T-cell (primary cell): ENCODE measurements at places on chromosomes 11 and 22. TPM values are rescaled to one million over a fixed set of nuclear protein-coding genes. Genes with fewer than 3 reads are reported as not detected.

Gene BTG4
- total RNA-seq: not detected

DNA sequence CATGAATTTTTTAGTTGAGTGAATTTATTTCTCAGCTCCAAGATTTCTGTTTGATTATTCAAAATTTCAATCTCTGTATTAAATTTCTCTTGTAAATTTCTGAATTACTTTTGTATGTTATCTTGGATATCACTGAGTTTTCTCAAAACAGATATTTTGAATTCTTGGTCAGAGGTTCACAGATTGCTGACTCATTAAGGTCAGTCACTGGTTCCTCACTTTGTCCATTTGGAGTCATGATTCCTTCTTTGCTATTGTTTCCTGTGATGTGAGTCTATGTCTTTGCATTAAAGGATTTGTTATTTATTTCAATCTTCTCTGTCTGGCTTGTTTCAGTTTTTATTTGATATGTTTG, 10.2 kb upstream of the IL17RA start:
- DNase-seq: no peak

DNA sequence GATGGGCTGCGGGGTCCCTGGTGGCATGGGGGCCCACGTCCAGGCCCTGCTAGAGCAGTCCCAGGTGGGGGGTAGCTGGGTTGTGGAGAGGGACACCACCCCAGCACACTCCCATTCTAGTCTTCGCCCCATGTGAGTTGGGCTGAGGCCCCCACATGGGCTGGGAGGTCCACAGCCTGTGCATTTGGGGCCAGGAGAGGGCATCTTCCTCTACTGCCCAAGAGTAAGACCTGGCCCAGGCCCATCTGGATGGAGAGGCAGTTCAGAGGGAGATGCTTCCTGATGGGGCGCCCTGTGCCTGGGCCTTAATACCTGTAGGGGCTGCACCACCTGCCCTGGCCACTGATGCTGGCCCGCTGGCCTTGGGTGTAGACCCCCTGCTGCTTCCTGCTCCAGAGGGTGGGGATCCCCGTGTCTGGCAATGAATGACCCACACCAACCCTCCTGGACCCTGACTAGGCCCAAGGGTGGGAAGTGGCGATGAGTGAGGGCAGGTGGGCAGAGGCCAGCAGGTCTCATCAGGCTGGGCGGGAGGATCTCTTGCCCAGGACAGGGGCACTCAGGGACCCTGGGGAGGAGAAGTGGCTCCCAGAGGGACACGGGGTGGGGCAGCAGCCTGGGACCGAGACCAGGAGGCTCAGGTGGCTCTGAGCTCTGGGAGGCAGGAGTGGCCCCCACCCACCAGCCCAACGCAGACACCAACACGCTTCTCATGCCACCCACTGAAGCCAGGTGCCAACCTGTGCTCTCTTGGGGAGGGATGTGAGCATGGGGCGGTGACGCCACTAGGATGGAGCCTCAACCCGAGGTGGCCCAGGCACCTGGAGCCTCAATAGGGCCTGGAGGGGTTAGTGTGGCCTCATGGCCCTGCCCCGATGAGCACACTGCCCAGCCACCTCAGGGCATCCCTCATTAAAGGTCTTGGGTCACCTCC, 17.4 kb upstream of the GNB1L start:
- no peak for DNase-seq

DNA sequence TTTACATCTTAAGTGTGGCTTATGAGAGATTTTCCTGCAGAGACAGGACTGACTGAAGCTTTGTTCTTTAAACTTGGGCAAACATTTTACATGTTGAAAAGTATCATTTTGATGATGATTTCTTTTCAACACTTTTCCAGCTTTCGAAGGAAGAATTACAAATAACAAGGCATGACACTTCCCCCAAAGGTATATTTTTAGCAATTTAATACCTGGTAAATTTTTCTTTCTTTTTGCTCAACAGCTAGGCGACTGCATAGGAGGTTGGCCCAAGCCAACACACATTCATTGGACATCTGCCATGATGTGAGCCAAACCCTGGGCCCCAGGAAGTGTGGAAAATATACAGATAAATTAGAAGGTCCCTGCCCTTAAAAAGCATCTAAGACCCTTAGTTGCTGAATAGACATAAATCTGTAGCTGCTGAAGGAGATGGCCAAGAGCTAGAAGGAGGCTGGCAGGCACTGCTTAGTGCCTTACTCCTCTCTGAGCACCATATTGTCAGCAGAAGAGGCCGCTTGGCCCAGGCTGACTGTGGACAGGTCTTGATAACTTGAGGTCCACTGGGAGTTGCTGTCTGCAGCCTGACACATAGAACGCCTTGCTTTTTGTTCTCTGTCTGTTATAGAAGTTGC, 53.3 kb upstream of the CD44 start:
- no peak for DNase-seq

DNA sequence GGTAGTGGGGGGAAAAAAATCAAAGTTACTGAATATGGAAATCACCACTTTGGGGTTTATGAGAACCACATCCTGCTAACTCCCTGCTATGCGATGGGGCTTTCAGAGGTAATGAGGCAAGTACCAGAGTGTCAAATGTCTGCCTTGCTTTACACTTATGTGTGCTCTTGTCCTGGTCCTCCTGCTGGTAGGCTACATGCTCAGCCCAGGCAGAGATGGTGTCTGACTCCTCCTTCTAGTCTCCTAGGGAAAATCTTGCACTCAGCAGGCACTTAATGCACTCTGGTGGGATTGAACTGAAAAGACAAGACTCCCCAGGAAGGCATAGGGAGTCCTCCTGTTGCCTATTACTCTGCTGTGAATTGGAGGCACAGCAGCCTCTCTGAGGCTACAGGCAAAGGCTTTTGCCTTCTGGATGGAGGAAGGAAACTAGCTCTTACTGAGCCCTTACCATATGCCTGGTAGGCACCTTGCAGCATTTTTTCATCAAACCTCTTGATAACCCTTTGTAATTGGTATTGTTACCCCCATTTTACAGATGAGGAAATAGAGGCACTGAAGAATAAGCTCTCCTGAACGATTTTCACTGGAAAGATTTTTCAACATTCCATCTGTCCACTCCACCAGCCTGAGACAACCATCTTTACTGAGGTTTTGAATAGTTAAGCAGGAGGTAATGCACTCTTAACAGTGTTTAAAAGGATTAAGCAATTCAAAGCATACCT, 132.1 kb upstream of the PAX6 start:
- no peak for DNase-seq
